ENCODE measurements at places on chromosomes 3 and 15.

- no peak for DNase-seq
Observed at GRCh38 chr3:189235214-189235613, 63.4 kb downstream of the TPRG1 start.

GRCh38 chr3:47283591-47284364 is 1.0 kb downstream of the KLHL18 start:
- DNase-seq: no peak

DNA sequence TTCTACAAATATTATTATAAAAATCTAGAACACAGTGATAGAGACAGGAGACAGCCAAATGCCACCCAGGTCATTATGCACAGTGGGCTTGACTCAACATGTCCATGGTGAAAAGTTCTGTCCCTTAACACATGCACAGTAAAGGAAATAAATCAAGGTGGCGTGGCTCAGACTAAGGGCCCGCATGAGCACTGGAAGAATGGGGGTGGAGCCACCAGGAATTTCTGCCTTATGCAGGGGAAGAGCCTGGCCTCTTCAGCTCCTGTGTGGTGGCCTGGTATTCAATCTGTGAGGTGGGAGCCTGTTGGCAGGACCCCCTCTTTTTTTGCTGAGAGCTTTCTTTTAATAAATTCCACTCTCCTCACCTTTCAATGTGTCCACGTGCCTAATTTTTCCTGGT is 17.2 kb upstream of the SPG21 start:
- no peak for DNase-seq

DNA sequence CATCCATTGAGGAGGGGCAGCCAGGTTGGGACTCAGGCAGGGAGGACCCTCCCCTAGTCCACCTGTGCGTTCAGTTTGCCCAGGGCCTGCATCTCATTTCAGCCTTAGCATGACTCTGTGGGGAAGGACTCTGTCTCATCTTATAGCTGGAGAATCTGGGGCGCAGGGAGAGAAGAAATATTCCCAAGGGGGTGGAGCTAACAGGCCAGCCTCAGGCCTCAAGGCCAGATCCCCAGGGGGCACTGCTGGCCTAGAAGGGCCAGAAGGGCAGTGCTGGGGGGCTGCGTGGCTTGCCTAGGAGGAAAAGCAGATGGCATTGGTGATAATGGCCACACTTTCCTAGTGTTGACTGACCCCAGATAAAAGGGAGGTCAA is 10.9 kb downstream of the AMOTL2 start:
- no peak for DNase-seq

- DNase-seq: no peak
Observed at GRCh38 chr3:28050885-28051284, 190.5 kb upstream of the CMC1 start.

- no peak for DNase-seq
Observed at GRCh38 chr3:37671926-37672325, 189.8 kb upstream of the CTDSPL start.

- no peak for DNase-seq
Observed at GRCh38 chr15:74960995-74961588, 4.5 kb upstream of the RPP25 start.

DNA sequence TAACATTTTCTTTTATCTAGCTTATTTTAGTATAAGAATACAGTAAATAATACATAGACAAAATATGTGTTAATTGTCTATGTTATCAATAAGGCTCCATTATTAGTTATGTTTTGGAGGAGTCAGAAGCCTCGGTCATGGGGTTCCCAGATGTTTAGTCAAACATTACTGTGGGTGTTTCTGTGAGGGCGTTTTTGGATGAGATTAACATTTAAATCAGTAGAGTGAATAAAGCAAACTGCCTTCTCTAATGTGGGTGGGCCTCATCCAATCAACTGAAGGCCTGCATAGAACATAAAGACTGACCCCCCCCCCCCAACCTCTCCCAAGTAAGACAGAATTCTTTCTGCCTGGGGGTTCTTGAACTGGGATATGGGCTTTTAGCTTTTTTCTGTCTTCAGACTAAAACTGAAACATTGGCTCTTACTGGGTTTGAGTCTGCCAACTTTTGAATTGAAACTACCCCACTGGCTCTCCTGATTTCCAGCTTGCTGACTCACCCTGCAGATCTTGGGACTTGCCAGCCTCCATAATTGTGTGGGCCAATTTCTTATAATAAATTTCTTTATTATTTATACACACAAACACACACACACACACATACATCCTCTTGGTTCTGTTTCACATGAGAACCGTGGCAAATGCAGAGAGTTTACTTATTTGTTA is 192.0 kb downstream of the TPRG1 start:
- no peak for DNase-seq

GRCh38 chr3:197782230-197782629 is 8.8 kb upstream of the LRCH3 start:
- no peak for DNase-seq

DNA sequence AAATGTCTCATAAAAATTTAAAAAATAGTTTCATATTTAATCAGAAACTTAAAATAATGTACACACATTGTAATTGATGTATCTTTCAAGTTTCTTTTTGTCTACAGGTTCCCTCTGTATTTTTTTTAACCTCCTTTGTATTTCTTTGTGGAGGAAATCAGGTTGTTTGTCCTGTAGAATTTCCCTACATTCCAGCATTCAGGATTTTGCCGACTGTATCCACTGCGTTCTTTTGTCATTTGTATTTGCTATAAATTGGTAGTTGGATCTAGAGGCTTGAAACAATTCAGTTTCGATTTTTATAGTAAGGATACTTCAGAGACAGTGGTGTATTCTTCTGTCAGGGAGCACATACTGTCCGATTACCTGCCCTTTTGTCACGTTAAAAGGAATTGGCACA is 367.2 kb downstream of the SOX2 start:
- no peak for DNase-seq

- DNase-seq: no peak
Observed at GRCh38 chr3:157280786-157281185, 120.8 kb upstream of the CCNL1 start.

DNA sequence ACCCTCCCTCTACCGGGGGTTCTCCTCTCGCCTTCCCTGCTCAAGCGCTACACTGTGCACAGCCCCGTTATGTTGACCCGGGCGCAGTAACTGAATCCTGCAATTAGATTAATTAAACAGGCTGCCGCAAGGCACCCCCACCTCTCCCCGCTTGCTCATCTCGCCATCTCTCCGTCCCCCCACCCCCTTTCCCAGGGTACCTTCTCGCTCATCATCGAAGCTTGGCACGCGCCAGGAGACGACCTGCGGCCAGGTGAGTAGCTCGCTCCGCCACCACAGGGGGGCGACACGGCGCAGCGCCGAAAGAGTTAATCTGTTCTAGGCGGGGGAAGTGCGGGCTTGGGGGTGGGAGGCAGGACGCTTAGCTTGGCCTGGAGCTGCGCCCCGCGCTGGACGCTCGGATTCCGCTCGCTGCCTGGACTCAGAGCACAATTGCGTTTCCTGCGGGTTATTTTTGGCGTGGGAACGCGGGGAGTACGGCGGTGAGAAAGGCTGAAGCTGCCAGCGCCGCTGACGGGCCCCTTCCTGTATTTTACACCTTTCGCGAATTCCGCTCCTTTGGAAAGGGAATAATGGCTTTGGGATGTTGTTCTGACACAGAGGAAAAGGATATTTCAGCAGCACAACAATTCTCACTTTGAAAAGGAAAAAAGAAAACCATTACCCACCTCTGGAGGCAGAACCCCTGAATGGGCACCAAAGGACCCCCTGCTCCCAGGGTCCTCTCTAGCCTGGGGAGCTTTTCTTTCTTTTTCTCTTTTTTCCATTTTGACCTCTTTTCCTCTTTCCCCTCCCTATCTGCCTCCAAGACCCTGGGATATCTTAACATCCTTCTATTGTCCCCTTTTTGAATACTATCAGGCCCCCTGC is 1.5 kb downstream of the DLL4 start:
- DNase-seq: no peak

GRCh38 chr3:42581709-42582473 is at the start of gene SEC22C:
TSS of gene SEC22C (minus strand) at chr3:42581967. CDS start at chr3:42569046, 12,921 bp downstream.
- DNase-seq: peak; percentile 84

GRCh38 chr3:131530388-131530787 is 27.6 kb upstream of the MRPL3 start:
- no peak for DNase-seq

GRCh38 chr3:38127611-38128302 is 9.2 kb downstream of the ACAA1 start:
- no peak for DNase-seq

DNA sequence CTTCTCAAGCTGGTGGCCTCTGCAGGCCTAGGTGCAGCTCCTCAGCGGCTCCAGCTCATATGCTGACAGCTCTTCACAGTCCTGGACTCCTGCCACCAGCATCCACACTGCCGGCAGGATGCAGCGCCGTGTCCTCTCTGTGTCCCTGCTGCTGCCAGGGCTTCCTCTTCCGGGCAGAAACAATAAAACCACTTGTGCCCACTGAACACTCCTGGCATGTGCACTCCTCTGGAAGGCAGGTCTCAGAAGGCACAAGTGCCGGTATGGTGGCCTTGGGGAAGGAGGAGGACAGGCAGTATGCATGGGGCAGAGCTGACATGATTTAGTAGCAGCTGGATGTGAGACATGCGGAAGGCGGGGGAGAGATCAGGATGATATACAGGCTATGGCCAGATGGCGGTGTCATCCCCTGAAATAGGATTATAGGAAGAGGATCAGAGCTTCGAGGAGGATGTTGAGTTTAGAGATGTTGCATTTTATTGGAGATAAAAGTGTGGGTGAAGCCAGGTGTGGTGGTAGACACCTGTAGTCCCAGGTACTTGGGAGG is 7.5 kb upstream of the MAN2A2 start:
- no peak for DNase-seq

DNA sequence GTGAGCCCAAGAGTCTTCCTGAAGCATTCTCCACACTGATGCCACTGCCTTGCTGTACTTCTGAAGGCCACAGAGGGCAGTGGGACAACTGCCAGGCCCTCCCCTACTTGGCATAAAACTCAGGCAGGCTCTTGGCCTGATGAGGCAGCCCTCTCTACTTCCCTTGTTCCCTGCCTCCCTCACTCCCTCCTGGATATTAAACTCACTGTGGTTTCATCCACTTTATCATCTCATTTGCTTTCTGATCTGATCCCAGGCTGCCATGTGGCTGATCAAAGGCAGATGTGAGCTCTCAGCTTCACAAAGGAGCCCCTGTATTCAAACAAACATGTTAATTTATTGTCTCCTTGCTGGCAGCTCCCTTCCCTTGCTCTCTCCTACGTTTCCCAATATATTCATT is 533.5 kb downstream of the IGSF11 start:
- DNase-seq: no peak

DNA sequence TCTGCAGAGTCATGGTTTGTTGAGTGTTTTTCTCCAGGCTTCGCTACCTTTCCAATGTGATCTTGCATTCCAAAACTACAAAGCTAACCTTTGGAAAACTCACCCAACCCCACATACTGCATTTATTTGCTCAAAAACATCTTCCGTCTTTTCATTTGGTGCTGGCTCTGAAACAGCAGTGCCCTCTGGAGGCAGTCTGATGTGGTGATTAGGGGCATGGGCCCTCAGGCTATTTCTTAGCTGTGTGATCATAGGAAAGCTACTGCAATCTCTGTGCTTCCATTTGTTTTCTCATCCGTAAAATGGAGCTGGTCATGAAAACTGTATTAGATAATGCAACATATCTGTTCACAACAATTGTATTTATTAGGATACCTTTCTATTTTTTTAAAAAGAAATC is 47.0 kb downstream of the MTHFS start:
- DNase-seq: no peak

DNA sequence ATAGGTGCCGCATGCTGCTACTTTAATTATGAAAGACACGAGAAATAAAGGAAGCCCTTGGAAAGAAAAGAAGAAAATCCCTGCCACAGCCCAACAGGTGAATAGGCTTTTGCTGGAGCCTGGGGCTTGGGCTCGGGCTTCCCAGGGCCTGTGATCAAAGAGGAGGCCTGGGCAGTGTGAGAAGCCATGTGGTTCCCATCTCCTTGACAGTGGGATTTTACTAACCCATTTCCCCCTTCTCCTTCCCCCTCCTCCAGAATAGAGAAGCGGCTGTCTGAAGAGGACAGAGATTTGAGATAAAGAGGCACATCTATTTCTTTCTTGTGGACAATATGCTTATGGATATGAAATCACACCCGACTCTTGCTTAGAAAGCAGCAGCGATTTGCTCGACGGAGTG is 369.1 kb downstream of the MCTP2 start:
- DNase-seq: no peak

- DNase-seq: no peak
Observed at GRCh38 chr3:51588724-51589123, 50.2 kb downstream of the RAD54L2 start.

DNA sequence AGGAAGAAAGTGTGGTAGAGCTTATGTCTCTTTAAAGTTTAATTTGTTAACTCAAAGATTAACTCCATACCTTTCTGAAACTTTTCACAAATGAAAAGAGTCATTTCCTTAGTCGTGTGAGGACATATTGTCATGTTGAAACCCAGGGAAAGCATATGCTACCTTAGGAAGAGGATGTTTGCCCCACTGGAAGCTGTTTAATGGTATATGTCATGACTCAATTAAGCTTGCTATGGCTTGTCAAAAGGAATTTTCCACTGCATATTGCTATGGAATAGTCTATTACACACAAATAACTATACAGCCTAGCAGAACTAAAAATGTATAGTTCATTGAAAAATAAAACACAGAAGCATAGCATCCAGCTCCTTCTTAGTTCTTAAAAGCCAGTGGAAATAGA is 69.9 kb downstream of the NSUN3 start:
- DNase-seq: no peak

DNA sequence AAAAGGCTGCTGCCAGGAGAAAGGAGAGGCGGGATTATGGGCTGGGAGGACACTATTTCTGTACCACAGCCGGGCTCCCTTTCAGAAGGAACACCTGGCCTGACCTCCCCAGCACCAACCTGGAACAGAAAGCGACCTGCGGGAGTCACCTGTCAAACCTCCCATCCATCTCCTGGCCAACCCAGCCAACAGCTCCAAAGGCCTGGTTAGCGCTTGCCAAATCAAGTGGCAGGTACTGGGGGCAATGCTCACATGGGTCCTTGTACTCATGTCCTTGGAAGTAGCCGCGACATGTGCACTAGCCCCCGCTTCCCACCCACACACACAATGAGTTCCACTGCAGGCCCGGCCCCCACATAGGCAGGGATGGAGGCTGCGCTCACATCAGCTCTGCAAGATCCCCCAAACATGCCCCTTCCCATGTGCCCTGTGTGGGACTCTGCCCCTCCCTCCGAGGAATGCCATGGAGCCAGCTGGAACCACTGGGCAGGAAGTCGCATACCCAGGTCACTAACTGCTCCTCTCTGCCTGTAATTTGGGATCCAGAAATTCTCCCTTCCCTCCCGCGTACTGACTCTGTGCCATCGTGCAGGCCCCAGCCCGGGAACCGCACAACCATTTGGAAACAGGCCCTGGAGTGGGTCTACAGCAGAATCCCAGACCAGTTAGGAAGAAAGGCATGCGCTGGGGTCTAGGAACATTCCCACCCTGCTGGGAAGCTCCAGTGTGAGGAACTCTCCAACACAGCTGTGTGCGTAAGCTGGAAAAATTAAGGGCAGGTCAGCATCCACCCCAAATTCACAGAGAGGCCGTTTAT is 98.9 kb downstream of the LRIG1 start:
- DNase-seq: no peak

DNA sequence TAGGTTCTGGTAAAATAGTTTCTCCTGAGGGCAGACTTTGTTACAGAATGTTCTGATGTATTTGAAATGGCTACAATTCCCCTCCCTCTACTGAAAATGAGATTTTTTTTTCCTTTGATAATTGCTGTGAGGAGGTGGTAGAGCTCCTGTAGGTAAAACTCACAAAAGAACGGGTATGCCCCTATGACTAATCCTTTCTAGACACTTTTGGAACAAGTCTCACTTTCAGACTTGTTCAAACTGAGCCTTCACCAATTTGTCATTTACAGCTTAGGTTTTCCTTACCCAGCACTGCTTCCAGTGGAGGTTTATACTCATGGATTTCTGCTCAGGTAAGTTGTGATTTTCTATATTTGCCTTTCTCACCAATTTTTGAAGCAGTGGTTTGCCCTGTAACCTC is 115.6 kb downstream of the NLGN1 start:
- no peak for DNase-seq

Measured in stimulated activated CD8-positive, alpha-beta memory T cell treated with anti-CD3 and anti-CD28 coated beads, Interleukin-15, amount 100 ng/mL, for 24 hours (primary cell).